ENCODE measurements at places on chromosomes 2 and 18. TPM values are rescaled to one million over a fixed set of nuclear protein-coding genes. Genes with fewer than 3 reads are reported as not detected.

DNA sequence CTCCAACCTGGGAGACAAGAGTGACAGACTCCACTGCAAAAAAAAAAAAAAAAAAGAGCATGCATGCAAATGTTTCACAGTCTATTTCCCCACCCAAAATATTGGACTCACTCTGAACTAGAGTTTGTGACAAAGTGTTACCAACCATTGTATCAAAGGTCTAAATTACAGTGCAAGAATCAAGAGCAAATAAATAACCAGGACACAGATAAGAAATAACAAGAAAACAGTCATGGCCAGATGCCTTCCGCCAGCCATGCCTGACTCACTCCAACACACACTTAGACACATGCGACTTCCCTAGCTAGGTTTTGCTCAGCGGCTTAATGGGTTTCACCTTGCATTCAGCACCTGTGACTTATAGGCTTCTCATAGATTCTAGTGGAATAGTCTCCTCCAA lies 62.8 kb downstream of the CYB5A start:
- H3K27ac ChIP-seq: no peak overlapping the region
- peaks cover 7% of the 10 kb centered on the region for H3K4me1 ChIP-seq
- H3K4me3 ChIP-seq: no peak overlapping the region
- H3K36me3 ChIP-seq: no peaks in the 10 kb centered on the region
- H3K27me3 ChIP-seq: no peaks in the 10 kb centered on the region

- no peak for DNase-seq
- H3K4me1 ChIP-seq: no peaks in the 10 kb centered on the region
- peaks cover 18% of the 10 kb centered on the region for H3K27me3 ChIP-seq
- H3K27ac ChIP-seq: no peak overlapping the region
Observed at GRCh38 chr2:240432430-240432819, 3.0 kb upstream of the GPC1 start.

- DNase-seq: no peak
- H3K4me1 ChIP-seq: no peaks in the 10 kb centered on the region
- no peaks in the 10 kb centered on the region for H3K36me3 ChIP-seq
Observed at GRCh38 chr2:180191432-180192124, 184.5 kb upstream of the CWC22 start.

DNA sequence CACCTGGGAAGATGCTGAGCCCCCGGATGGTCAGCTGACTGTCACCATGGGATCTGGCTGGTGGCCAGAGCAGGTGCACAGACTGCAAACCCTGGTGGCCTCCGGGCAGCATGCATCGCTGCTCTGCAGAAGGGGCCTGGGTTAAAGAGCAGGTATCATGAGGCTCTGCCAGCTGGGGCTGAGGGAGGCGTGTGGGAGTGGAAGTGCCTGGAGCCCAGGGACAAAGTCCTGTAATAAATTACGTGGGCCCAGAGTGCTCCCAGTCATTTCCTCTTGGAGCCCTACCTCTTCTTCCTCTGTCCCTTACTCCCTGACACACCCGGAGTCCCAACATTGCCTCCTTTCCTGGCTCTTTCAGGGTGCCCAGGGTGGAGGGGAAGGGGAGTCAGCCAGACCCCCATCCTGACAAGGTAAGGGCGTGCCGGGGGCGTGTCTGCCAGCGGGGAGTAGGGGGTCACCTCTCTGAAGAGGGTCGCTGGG lies at the start of gene MYO7B:
TSS of gene MYO7B (plus strand) at position 262 of the 480 bp plus-strand sequence. CDS start 24,040 bp downstream, outside the sequence.
- no peaks in the 10 kb centered on the region for H3K36me3 ChIP-seq
- H3K4me1 ChIP-seq: no peaks in the 10 kb centered on the region
- H3K4me3 ChIP-seq: no peak within 1 kb of the TSS
- no peak for DNase-seq

DNA sequence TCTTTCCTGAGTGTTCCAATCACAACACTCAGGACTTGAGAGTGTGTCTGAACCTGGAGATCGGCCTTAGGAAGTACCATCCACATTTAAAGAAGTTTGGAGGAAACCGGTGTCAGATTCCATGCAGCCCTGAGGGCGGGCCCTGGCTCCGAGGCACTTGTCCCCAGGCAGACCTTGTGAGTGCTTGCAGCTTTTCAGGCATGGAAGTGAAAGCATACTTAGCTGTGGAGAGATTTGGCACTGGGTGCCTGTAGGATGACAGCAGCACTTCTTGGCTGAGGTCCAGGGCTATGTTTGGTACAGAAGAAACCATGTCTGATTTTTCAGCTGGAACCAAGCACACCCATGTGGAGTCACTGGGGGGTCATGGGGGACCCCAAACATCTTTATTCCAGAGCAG lies 230.8 kb downstream of the SEPTIN10 start:
- H3K4me3 ChIP-seq: no peak overlapping the region
- H3K27ac ChIP-seq: no peak overlapping the region
- peak; percentile 81 for DNase-seq
- no peaks in the 10 kb centered on the region for H3K36me3 ChIP-seq

GRCh38 chr2:226891780-226892590 lies 56.1 kb downstream of the RHBDD1 start:
- no peaks in the 10 kb centered on the region for H3K36me3 ChIP-seq
- H3K27ac ChIP-seq: no peak overlapping the region
- H3K27me3 ChIP-seq: no peaks in the 10 kb centered on the region
- peak; percentile 65 for DNase-seq
- H3K4me3 ChIP-seq: no peak overlapping the region
- H3K4me1 ChIP-seq: no peaks in the 10 kb centered on the region

Gene PSME4
- total RNA-seq: 22.6 TPM

DNA sequence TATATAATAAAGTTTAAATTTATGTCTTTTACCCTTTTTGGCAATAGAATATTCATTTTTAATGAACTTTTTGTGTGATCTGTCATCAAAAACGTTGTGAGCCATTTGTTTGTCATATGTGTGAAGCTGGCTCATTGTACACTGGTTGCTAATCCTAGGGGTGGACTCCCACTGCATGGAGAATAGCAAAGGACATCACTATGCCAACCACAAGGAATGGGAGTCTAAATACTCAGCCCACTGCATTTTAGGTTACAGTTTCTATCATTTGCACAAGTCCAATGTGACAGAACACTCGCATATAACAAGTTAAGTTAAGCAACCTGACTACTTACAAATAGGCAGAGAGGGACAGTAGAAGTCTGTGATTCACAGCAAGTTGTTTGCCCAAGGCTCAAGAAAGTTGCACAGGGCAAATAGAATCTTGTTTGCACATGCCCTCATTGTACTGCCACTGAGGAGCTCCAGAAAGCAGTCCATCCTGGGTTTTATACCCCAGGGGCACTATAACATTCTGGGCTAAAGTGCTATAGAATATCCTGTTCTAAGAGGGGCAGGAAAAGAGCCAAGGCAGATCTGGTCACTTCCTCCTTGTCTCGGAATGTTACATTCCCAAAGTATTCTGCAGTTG lies 545.9 kb upstream of the GCFC2 start:
- no peak overlapping the region for H3K4me3 ChIP-seq
- H3K4me1 ChIP-seq: peaks cover 6% of the 10 kb centered on the region
- no peak for DNase-seq
- H3K36me3 ChIP-seq: no peaks in the 10 kb centered on the region
- no peaks in the 10 kb centered on the region for H3K27me3 ChIP-seq

DNA sequence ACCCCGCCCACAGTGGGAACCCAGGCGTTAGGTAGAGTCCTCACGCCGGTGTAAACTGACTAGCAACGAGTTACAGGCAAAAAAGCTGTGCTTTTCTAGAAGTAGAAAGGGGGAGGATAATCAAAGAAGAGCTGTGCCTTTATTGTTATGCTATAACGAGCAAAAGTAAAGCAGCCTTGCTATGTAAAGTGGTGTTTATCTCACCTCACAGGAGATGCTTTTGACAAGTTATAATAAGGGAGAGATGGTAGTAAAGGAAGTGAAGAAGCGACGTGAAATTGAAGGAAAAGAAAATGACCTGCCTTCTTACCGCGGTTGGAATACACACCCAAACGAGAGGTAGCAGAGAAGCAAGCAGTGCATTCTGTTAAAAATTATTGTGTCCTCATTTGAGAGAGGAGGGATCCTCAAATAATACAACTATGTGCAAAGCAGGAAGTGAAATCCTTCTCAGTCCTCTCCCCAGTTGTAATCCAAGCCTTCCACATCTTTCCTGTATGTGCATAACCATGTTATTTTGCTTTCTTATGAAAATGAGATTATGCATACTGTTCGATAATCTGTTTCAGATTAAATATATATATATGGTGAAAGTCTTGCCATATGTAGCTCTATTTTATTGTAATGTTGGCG lies 962 bp downstream of the TANK start:
- no peak for DNase-seq
- peak overlapping the region; percentile 86 for H3K27ac ChIP-seq
- H3K4me3 ChIP-seq: peak overlapping the region; percentile 82
- H3K36me3 ChIP-seq: peaks cover 7% of the 10 kb centered on the region
- H3K4me1 ChIP-seq: peaks cover 8% of the 10 kb centered on the region

Gene GRB14
- total RNA-seq: 6.4 TPM

Gene COL5A2
- total RNA-seq: 51.1 TPM

DNA sequence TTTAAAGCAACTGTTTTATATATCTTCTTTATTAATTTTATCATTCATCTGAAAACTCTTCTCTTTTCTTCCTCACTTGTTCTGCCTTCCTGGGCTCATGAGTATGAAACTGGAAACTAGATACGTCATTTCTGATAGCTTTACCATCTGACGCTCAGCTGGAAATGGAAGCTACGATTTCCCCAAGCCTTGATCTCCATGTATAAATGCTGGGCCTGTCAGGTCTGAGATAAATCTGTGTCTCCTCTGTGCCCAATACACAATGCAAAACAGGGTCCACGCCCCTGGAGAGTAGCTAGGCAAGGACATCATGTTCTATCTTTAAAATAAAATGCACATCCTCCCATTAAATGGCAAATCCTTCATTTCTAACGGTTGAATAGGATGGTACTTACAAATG lies 238.4 kb downstream of the AFF3 start:
- H3K4me3 ChIP-seq: no peak overlapping the region
- no peak overlapping the region for H3K27ac ChIP-seq
- no peak for DNase-seq
- H3K27me3 ChIP-seq: no peaks in the 10 kb centered on the region
- no peaks in the 10 kb centered on the region for H3K36me3 ChIP-seq

Gene SGPP2
- total RNA-seq: 24.6 TPM

- H3K4me1 ChIP-seq: peaks cover 4% of the 10 kb centered on the region
- no peak for DNase-seq
- H3K27ac ChIP-seq: no peak overlapping the region
- no peak overlapping the region for H3K4me3 ChIP-seq
- H3K36me3 ChIP-seq: no peaks in the 10 kb centered on the region
Observed at GRCh38 chr2:65382776-65383357, 49.5 kb downstream of the SPRED2 start.

- H3K27ac ChIP-seq: no peak overlapping the region
- no peaks in the 10 kb centered on the region for H3K27me3 ChIP-seq
- DNase-seq: peak; percentile 13
- no peaks in the 10 kb centered on the region for H3K4me1 ChIP-seq
Observed at GRCh38 chr2:175103191-175103590, 64.8 kb downstream of the ATF2 start.

Gene DCDC2C
- not detected for total RNA-seq

DNA sequence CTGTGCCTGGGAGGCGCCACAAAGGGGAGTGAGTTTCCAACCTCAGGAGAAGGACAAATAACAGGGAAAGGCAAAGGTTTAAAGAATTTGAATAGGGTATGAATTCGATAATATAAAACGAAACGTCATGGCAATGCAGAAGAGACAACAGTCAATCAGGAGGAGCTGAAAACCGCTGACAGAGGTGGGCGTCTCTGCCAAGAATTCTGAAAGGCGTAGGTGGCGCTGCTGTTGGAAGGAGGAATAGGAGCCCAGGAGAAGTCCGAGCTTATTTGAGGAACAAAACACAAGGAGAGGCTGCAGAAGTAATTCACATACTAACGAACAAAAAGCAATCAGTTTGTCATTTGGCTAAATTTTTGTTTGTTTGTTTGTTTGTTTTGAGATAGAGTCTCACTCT lies 485.8 kb upstream of the POU3F3 start:
- DNase-seq: no peak
- no peak overlapping the region for H3K4me3 ChIP-seq
- no peaks in the 10 kb centered on the region for H3K4me1 ChIP-seq
- peaks cover 25% of the 10 kb centered on the region for H3K27me3 ChIP-seq
- H3K36me3 ChIP-seq: no peaks in the 10 kb centered on the region

Gene HTR2B
- not detected for total RNA-seq

- H3K36me3 ChIP-seq: no peaks in the 10 kb centered on the region
- H3K27me3 ChIP-seq: no peaks in the 10 kb centered on the region
- H3K4me3 ChIP-seq: no peak overlapping the region
- H3K27ac ChIP-seq: no peak overlapping the region
Observed at GRCh38 chr18:63683152-63683551, 19.6 kb upstream of the SERPINB11 start.

GRCh38 chr2:192148620-192149321 lies 46.0 kb downstream of the TMEFF2 start:
- no peak overlapping the region for H3K4me3 ChIP-seq
- peak; percentile 59 for DNase-seq
- no peak overlapping the region for H3K27ac ChIP-seq
- H3K4me1 ChIP-seq: peaks cover 13% of the 10 kb centered on the region

- no peaks in the 10 kb centered on the region for H3K27me3 ChIP-seq
- no peak overlapping the region for H3K4me3 ChIP-seq
- H3K27ac ChIP-seq: no peak overlapping the region
- peak; percentile 27 for DNase-seq
- peaks cover 9% of the 10 kb centered on the region for H3K4me1 ChIP-seq
Observed at GRCh38 chr2:192151853-192152252, 42.9 kb downstream of the TMEFF2 start.

- no peaks in the 10 kb centered on the region for H3K36me3 ChIP-seq
- H3K4me3 ChIP-seq: no peak overlapping the region
- no peaks in the 10 kb centered on the region for H3K4me1 ChIP-seq
- no peak overlapping the region for H3K27ac ChIP-seq
- peak; percentile 9 for DNase-seq
Observed at GRCh38 chr18:76195601-76196000, 299.4 kb downstream of the ZNF516 start.

Gene RAMP1
- total RNA-seq: 3.1 TPM

DNA sequence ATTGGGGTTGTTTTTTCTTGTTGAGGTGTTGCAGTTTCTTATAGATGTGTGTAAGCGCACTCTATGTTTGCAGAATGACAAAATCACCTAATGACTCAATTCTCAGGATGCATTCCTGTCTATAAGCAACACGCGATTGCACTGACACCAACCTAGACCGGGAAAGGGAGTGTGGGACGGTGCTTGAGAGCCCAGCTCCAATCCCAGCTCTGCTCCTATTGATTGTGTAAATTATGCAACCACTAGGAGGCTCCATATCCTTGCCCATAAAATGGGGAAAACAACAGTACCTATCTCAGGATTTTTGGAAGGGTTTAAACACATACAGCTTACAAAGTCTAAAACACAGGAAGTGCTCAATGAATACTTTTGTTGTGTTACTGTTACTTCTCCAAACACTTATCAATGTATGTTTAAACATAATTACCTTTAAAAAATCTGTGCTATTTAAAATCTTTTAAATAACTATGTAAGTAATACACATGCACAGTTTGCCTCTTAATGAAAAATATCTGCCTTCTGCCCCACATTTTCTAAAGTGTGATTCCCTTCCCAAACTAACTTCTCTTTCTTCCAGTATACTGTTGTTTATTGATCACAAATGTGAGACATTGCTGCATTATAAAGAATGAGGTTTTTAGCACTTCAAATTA lies 132.5 kb downstream of the SPHKAP start:
- no peak overlapping the region for H3K4me3 ChIP-seq
- peak; percentile 74 for DNase-seq
- H3K4me1 ChIP-seq: peaks cover 11% of the 10 kb centered on the region
- H3K27me3 ChIP-seq: no peaks in the 10 kb centered on the region
